Amniotic epithelial cell (primary cell): ENCODE measurements at places on chromosomes 2 and 18.

DNA sequence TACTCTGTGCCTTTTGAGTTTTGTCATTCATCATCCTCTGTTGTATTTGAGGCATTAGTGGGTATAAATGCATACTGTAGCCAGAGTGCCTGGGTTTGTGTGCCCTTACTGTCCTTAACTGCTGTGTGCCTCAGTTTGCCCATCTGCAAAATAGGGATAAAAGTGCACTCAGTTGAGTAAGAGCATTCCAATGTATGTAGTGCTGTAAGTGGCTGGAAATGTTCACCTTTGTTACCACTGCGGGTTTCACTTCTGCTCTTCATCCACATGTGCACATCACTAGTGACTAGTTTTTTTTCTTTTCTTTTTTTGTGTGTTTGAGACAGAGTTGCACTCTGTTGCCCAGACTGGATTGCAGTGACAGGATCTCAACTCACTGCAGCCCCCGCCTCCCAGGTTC, 39.9 kb downstream of the PLEKHB2 start:
- no peak for DNase-seq

- no peak for DNase-seq
Observed at GRCh38 chr18:76353500-76353899, 141.5 kb downstream of the ZNF516 start.

DNA sequence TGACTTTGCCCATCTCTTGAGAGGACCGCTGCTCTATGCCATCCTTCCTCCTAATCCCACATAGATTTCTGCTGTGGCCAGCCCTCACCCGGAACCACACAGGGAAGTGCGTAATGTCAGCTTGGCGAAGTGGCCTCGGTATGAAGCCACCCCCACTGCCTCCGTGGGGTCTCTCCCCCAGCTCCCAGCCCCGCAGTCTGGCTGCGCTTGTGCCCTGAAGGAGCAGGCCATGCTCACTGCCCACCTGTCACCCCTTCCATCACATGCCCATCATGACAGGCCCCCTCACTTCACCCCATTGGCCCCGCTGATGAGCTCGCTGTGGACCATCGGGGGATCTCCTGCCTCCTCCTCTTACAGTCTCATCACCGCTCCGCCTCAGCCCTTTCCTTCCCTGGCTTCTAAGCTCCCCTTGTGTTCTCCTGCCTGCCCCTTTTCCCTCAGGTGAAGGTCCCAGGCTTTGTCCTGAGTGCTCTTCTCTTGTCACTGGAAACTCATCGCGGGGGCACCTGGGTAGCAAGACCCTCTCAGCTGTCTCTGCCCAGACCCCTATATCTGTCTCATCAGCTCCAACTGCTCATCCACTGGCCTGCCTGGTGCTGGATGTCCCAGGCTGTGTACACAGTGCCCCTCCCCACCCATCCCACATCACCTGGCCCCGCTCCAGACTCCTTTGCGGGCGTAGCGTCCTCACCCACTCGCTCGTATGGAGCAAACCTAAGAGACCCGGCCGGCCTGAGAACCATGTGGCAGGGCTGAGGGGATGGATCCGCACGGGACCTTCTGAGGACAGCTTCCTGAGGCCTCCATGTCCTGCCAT, 81.7 kb downstream of the GLI2 start:
- DNase-seq = no peak

DNA sequence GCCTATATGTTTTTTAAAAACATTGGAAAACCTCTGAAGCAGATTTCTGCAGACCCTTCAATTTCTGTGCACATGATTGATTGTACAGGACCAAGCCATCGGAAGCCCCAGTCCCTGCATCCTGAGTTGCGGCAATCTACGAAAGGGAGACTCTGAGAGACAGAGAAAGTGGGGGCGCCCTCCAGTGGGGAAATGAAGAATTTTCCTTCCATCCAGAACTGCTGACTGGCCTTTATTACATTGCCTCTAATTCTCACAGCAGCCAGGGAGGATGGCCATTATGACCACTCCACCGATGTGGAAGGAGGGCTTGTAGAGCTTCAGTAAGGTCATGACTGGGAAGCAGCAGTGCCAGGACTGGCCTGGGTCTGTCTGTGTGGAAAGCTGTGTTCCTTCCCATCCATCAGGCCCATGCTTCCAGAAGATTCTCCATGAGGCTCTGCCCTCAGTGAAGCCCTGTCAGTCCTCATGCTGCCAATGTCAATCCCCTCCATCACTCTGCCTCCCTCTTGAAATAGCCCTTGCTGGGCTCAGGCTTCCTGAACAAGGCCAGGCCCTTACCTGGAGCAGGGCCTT, 20.0 kb upstream of the RESP18 start:
- peak; percentile 58 for DNase-seq

DNA sequence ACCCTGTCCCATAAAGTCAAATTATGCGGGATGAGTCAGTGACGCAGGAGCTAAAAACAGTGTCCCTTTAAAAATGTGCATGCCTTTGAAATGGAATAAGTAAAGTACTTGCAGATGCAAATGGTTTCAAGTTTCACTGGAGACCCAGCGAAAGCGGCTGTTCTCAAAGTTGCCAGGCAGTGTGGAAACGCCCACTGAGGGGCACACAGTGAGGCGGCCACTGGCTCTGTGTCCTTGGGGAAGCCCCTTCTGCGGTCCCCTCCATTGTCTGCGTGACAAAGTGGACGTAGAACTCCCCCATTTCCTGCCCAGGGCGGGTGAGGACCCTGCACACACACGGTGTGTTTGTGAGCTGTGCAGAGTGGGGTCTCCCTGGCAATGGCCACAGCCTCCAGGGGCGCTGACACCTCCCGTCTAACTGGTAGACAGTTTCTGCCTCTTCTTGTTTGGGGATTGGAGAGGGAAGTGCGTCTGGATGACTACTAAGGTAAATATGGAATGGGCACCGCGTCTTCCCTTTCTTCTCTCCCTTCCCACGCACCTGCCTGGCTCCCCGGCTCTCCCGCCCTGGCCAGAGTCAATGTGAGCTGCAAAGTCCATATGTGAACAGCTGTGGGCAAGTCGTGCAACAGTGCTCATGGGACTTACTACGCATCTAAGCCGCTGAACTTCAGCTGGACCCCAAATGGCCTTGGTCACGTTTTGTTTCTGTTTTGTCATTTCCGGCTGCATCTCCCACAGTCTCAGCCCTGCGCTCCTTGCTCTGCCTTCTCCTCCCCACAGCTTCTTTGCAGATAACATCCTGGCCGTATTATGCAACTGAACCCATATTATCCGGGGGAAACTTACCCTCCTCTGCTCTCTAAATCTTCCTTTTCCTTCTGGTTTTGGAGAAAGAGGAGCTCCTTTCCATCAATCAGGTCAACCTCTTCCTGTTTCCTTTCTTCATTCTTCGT, 33.7 kb upstream of the ZNF516 start:
- peak; percentile 53 for DNase-seq

DNA sequence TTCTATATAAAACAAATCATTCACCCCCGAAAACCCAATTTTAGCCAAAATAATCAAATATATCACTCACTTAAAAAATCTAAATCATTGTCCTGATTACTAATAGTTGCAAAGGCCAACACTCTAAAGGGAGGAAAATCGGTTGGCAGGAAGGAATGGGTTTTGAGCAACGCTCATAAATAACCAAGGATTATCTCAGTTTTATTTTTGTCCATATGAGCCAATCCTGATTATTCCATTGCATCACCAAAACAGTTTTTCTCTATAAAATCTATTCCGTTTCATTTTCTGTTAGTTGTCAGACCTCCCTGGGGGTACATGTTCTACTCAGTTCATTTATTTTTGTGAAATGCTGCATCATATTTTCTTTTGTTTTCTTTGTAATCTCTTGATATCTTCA, 174.1 kb downstream of the LRATD1 start:
- DNase-seq = no peak

- no peak for DNase-seq
Observed at GRCh38 chr2:238777369-238778067, 70.4 kb upstream of the TWIST2 start.

DNA sequence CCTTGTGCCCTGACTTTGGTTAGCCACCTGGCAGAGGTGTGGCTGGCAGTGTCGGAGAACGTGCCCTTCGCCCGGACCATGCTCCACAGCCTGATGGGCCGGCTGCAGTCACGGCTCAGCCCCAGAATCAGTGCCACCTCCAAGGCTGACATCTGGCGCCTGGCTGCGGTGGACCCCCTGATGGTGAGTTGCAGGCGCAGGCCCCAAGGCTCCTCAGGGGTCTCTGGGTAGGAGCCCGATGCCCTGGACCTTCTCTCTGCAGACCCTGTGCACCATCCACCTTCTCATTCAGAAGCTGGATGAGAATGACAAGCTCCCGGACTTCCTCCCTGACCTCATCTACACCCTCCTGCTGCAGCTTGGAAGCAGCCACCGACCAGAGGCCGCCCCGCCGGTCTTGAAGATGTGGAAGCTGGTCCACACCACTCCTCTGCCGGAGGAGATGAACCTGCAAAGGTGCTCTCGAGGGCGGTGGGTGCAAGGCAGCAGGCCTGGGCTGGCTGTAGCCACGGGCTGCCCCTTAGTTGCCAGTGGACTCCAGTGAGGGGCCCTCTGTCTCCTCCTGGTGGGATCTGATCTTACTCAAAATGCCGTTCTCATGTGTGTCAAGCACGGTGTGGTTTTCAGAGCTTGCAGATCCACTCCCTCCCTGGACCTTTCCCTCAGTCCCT, 32.1 kb downstream of the HJURP start:
- DNase-seq = no peak

DNA sequence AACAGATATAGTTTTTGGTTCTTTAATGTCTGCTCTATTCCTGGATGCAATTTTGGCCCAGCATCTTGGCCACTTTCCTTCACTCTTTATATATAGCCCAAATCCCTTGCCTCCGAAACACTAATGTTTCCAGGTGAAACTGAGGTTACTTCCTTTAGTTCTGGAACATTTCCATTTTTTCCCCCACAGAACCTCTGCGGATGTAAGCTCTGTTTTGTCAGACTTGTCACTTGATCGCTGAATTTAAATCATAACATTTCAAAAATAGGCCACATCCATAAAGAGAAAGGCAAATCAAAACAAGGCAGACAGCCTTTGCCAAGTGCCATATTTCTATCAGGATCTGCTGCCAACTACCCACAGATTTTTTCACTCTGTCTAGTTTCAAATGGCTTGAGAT, 115.1 kb downstream of the ANKRD44 start:
- DNase-seq = no peak

DNA sequence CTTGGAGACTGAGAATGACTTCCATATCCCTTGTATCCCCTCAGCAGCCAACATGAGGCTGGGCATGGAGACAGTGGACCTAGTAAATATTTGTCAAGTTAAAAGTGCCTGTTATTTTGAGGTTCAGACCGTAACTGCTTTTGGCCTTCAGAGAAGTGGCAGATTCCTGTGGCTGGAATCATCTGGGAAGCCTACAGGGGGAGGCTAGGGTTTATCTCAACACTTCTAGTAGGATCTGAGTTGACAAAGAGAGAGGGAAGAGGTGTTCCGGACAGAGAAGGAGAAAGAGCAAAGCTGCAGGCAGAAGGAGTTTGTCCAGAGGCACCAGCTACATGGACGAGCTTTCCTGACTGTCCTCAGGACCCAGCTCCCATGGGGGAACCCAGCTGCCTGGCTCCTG, 27.0 kb downstream of the SLC14A2 start:
- DNase-seq = no peak

DNA sequence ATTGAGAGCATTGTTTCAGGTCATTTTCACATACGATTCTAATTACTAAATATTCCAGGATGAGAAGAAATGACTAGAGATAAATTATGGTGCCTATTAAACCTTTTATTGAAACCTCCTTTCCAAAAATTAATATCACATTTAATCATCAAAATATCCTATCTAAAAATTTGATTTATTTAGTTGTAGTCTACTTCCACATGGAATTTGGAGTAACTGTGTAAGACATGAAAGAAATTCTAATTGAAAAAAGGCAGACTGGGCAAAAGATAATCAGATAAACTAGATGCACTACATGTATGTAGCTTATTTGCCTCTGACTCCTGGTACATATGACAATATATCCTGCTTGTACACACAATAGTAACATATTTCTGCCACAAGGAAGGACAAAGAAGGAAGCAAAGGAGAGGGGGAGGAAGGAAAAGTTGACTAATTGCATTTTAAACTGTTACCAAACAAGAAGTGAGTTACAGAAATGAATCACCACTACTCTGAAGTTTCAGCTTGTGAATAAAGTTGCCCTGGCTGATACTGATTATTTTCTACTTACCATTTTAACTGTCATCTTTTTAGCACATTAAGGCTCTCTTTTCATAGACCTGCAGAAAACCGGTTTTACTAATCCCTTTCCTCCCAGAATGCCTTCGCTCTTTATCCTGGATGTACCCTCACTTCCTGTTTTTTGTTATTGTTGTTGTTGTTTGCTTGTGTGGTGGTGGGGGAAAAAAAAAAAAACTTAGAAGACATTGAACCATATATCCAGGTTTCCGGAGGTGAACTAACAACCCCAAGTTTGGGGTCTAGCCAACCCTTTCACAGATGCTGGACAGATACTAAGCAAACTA, 28.4 kb downstream of the NRXN1 start:
- DNase-seq = peak; percentile 40

DNA sequence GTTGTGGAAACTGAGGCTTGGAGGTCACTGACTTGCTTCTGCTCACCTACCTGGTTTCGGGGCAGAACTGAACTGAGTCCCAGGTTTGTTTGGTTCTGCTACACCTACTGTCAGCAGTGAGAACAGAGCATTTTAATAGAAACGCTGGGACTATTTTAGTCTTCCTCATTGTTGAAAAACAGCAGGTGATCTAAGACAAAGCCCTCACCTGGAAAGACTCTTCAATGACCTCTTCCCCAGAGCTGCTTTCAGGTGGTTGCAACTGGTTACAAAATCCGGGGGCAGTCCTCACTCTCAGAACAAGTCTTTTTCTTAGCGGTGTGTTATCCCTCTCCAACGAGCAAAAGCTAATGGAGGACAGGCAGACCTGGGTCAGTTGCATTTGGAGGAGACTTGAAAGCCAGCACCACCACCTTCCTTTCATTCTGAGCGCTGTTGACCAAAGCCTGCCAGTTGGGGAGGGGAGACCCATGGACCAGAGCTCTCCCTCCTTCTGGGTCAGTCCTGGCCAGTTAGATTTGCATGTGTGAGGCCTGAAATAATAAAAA, 217.0 kb downstream of the NCK2 start:
- no peak for DNase-seq

DNA sequence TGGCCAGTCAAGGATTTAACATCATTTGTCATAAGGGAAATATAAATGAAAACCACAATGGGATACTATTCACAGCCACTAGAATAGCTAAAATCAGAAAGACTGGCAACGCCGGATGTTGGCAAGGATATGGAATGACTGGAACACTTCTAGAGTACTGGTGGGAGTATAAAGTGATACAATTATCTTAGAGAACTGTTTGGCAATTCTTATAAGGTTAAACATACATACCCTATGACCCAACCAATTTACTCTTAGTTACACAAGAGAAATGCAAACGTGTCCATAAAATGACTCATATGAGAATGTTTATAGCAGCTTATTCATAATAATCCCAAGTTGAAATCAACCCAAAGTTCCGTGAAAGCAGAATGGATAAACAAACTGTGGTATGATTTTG, 35.1 kb downstream of the MAPK4 start:
- peak; percentile 2 for DNase-seq
